ENCODE measurements at places on chromosomes 16 and 17.

GRCh38 chr17:46979147-46979863, at the start of gene RPRML:
RPRML (minus strand) TSS chr17:46979253; CDS start chr17:46979007, 246 bp downstream.
- DNase-seq, result no peak

- no peak for DNase-seq
Measured at GRCh38 chr17:50180620-50181019, 14.8 kb downstream of the SGCA start.

DNA sequence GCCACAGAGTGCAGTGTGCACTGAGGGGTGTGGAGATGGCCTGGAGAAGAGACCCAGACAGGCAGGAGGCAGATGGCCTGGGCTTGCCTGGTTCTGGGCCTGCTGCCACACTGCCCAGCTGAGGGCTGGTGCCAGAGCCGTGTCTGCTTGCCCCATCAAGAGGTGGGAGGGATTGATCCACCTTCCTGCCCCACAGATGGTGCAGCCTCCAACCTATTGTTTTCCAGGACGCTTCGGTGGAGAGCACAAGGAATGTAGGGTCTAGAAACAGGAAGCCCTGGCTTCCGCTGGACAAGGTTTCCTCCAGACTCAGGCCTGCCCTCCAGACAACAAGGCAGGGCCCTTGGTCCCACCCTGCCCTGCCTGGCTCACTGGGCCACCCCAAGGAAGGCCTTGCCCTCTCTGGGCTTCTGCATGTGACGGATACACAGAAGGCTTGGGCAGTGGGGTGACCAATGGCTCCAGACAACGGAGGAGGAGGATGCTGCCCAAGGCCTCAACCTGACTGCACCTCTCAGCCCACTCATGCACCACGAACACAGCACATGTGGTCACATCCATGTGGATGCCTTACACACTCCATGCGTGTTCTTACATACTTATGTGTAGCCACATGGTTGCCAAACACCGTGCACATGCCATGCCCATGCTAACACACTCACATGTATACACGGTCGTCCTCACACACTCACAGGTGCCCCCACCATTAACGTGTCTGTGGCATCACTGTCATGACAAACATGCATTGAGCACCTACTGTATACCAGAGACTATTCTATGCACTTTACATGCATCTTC, 6.5 kb upstream of the CDH5 start:
- DNase-seq, result no peak

DNA sequence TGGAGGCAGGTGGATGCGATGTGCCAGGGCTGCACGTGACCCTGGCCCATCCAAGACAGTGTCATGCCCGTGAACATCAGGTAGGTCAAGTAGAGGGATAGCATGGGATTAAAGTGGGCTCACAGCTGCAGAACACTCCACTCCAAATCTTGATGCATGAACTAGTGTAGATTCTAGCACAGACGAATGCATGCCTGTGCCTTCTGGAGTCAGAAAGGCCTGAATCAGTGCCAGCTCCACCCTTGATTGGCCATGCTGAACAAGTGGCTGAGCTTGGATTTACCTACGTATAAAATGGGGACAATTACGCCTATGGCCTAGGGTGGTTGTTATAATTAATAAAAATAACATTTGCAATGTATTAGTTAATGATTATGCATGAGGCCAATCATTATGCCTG, 10.6 kb downstream of the IRX3 start:
- DNase-seq, result peak; percentile 39

GRCh38 chr17:82248815-82249674, 20.2 kb downstream of the SLC16A3 start:
- DNase-seq, result no peak

- DNase-seq, result no peak
Measured at GRCh38 chr17:8264320-8264719, 15.2 kb downstream of the PFAS start.

DNA sequence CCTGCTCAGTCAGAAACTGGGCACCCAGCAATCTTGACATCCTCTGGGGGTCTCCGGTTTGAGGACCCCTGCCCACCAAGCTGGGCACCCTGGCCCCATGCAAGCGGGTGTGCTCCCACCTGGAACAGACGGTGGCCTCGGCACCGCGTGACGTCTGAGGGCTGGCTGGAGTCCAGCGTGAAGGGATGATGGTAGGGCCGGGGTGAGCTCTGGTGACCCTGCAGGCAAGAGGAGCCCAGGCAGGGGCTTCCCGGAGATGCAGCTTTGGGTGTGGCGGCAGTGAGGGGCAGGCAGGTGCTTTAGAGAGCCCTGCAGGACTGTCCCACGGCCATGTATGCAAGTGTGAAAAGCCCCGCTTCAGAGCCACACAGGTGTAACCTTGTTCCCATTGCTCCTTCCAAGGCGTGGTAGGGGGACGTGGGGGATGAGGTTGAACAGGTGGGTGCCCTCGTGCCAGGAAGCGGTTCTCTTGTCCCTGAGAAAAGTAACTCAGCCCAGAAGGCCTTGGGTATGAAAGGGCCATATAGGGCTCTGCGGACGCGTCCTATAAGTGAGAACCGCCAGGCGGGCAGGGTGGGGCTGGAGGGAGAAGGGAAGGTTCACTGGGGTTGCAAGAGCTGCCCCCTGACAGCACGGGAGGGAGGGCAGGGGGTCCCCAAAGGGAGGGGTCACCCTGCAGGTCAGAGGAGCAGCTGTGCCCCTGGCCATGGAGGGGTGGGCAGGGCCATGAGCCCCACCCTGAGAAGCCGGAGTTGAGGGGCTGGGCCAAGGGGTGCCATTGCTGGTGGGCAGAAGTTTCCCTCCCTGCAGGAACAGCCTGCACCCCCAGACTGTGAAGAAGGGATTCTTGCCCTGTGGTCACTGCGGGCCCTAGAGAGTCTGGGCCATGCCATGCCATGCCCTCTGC, 9.2 kb downstream of the RGS11 start:
- DNase-seq, result no peak

DNA sequence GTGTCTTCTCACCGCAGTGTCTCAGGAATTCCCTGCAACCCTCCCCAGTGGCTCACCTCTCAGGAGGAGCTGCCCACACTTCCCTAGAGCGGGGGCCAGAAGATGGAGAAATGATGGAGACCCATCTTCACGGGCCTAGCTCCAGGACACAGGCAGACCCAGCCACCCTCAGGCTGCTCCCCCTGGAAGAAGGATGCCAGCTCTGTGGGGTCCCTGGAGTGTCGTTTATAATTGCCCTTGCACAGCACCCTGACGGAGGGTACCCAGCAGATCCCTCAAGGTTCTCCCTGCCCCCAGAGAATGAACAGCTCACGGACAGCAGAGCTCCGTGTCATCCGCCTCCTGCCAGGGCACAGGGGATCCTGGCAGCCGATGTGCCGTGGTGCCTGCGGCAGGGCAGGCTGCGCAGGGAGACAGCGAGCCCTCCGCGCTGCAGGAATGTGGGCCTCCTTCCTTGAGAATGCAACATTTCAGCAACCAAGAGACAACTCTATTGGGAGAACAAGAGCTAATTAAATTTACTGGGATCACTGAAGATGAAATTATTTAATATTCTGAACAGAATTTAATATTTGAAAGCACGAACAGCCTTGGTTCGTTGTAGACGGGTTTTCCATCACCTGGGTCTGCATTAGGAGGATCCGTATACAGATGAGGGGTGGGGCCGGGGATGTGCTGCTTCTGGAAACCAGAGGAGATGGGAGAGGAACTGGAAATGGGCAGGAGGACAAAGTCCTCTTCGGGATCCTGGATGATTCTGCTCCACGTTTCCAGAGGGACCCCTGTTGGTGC, 21.0 kb upstream of the RBFOX3 start:
- no peak for DNase-seq

- peak; percentile 81 for DNase-seq
Measured at GRCh38 chr16:53817117-53817755, 113.3 kb downstream of the FTO start.

DNA sequence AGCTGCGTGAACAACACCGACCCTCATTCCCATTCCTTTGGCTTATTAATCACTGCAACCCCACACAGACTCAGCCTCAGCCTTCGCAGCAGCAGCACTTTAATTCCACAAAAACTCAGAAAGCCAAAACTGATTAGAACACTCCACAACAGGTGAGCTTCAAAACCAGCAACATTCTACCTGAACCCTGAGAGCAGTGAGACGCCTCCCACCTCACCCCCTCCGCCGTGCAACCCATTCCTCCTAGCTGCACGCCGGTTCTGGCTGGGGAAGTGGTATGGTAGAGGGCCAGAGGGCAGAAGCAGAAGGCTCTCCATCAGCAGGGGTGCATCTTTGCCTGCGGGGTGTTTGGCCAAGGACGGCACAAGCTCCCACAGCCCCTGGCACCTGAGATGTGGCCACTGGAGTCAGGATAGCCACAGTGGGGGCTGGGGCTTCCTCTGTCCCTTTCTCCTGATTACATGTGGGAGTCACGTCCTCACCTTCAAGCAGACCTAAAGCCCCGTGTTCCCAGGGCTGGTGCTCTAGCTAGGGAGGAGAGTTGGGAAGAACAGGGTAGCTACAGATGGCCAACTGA, 1.6 kb downstream of the BORCS6 start:
- no peak for DNase-seq

DNA sequence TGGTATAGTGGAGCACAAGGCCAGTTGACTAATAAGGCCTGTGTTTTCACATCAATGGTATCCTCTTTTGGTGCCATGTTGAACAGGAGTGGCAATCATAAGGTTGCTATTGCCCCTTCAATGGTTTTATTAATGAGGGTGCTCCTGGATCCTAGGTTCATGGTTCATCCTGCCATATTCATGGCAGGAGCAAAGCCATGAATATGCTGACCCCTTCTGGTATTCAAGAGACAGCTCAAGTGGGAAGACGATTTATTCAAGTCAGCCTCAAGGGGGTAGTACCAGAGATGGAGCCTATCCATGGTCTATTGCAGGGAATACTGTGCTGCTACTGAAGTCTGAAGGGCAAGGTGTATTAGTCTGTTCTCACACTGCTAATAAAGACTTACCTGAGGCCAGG, 2.6 kb downstream of the ABCA9 start:
- DNase-seq, result no peak

GRCh38 chr16:50326835-50327465, 41.8 kb downstream of the BRD7 start:
- DNase-seq, result no peak

GRCh38 chr16:58797137-58797801, 63.2 kb upstream of the GOT2 start:
- no peak for DNase-seq

DNA sequence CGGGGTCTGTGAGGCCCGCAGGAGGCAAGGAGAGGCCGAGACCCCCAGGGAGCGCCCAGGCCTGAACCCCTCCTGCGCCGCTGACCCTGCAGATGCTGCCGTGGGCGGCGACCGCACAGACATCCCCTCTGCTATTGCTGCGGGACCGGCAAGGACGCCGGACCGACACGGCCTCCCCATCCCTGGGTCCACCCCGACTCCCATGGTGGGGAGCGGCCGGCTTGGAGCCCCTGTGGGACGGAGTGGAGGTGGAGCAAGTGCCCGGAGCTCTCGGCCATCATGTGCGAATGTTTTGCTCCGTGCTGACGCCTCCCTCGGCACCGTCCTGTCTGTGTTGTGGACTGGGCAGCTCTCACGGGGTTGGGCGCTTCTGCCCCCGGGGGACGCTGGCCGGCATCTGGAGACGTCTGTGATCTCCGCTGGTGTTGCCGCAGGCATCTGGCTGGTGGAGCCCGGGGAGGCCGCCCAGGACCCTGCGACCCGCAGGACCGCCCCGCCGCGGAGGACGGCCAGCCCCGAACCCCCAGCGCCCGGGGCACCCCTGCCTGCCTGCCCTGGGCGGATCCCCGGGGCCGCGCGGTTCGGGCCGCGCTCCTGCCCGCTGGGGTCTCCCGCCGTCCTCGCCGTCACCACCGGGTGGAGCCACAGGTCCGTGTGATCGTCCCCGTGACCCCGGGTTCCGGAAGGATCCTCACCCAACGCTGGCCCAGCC, 12.8 kb upstream of the GNG13 start:
- DNase-seq, result no peak

GRCh38 chr16:56708525-56709442, 21.1 kb upstream of the NUP93 start:
- no peak for DNase-seq

DNA sequence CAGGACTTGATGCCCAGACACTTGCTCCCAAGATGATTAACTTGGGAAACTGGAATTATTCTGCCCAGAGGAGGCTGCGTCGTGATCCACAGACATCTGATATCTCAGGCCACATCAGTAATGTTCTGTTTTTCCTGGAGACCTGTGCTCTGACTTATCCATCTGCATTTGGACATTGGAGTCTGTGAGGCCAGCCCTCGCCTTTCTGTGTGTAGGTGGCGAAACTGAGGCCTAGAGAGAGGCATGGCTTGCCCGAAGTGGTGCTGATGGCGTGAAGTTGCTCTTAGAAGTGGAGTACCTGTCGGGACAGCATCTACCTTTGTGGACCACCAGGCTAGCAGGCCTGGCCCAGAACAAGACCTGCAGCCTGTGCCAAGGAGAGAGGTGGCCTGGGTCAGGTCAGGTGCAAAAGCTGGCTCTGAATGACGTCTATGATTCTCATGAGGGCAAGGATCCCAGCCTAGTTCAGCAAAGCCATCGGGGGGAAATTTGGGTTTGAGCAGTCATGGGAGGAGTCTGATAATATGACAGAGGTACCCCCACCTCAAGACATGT, 186.8 kb upstream of the ZNF469 start:
- DNase-seq, result no peak

GRCh38 chr17:14545156-14545906, 244.4 kb downstream of the HS3ST3B1 start:
- no peak for DNase-seq

- peak; percentile 25 for DNase-seq
Measured at GRCh38 chr17:8997994-8998628, 23.2 kb upstream of the NTN1 start.

GRCh38 chr17:66782851-66783250, 52.1 kb upstream of the CACNG5 start:
- no peak for DNase-seq

DNA sequence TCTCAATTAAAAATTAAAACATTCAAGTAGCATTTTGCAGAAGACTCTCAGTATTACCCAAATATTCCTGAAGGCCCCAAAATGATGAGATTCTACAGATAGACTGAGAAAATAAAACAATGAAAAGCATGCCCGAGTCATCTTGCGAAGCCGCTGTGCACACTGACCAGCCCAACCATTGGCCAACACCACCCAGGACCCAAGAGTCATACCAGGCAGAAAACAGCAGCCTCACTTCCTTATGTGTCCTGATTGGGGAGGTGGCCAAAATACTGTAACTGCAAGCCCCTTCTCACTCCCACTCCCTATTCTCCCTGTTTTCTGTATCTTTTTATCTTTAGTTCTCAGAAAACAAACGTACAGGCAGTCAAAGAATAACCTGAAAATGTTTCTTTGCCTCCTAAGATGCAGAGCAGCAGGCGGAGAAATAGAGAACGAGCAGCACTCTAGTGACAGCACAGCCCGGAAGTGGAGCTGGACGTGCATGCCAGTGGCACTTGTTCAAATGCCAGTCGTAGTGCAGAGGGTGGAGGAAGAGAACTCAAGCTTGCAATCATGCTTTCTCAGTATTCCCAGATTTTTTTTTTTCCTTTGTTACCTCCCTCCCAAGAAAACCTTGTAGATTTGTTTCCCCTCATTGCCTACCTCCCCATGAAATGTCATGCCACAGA, 182.3 kb upstream of the SOX9 start:
- no peak for DNase-seq

Measured in RCC 7860 (cell line).